ENCODE measurements at places on chromosomes 2 and 18.

DNA sequence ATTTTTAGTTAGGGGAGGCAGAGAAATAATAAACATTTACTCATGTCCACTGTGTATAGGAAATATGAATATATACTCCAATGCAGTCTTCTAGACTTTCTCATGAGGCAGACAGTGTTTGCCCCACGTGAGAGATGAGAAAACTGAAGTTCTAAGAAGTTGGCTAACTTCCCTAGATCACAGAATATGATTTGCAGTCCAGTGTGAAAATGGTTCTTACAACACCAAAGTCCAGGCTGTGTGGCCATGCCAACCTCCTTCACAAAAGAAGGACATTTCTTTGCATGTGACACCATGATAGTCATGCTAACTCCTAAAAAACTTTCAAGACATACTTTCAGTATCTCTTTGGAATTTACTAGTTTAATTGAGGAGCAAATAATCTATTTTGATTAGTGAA is 143.7 kb downstream of the IRS1 start:
- no peak for DNase-seq

GRCh38 chr2:65142515-65142914 is 12.6 kb upstream of the RAB1A start:
- no peak for DNase-seq

- peak; percentile 14 for DNase-seq
Measured at GRCh38 chr18:2967820-2968219, 45.1 kb downstream of the LPIN2 start.

DNA sequence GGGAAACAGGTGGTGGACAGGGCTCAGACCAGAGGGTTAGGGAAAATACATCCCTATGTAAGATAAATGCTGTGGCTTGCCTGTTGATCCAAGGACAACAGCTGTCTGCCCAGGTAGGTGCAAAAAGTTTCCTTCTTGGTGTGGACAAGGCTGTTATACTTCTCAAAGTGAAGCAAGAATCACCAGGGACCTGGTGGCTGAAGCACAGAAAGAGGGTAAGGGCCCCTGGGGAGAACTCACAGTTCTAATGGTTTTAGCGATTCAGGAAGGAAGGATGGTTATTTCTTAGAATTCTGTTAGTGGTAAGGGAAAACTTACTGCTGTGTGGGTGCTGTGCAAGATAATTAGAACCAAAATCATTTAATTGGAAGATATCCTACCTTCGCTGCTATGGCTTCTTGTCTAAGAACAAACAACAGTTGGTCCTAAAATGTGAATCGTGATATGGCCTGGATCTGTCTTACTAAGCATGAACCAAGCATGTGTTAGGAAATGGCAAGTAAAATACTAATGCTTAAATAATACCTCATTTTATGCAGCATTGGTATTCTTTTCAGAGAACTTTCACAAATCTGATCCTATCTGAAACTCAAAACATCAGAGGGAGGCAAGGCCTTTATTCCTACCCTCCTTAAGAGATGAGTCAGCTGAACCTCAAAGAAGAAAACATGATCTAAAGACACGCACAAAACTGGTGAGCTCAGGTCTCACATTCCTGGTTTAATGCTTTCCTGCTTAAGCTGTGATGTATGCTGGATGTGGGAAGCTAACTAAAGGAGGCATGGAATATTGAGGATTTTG is 159.2 kb upstream of the THUMPD2 start:
- DNase-seq, result no peak
